ENCODE measurements at places on chromosomes 3 and 15. TPM values are rescaled to one million over a fixed set of nuclear protein-coding genes. Genes with fewer than 3 reads are reported as not detected.

DNA sequence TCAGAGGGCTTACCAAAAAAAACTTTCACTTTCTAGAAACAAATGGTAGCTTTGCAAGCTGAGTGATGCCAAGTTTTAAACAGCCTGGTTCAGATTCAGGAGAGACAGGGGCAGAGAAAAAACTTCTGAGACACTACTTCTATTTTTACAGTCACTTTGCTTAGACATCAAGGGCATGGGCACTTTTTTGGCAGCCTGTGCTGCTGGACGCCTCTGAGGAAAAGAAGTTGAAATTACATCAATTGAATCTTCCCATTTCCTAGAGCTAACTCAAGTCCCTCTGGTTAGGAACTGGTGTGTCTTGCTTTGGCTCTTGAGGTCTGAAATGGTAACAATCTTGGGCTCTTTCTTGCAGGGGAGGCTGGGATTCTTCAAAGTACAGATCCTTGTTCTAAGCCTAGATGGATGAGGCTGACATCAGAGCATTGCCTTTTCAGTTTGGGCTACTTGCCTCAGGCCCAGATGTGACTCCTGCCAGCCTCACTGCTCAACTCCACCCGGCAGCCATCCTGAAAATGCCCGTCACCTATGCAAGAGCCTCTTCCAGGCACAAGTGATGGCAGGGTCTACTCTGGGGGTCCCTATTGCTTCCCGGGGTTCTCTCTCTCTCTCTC, 357.5 kb downstream of the FOXP1 start:
- no peak for DNase-seq

DNA sequence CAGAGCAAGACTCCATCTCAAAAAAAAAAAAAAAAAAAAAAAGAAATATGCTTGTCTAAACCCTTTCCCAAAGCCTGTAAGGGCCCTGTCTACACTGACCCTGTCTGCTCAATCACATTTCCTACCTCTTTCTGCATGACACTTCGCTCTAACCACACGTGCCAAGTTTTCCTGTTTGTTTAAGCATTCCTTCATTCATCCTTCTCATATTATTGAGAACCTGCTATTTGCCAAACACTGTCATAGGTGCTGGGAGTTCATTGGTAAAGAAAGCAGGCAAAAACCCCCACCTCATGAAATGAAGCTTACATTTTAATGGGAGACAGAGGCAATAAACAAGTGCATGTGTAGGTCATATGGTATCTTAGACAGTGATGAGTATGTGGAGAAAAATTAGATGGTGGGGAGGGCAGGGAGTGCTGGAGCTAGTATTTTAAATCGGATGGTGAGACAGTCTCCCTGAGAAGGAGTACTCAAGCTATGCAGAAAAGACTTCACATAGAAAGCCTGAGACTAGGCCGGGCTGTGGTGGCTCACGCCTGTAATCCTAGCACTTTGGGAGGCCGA, 48.0 kb downstream of the B3GNT5 start:
- H3K4me3 ChIP-seq, result no peak overlapping the region
- peaks cover 4% of the 10 kb centered on the region for H3K4me1 ChIP-seq
- H3K36me3 ChIP-seq, result no peaks in the 10 kb centered on the region
- H3K27ac ChIP-seq, result no peak overlapping the region
- no peak for DNase-seq

DNA sequence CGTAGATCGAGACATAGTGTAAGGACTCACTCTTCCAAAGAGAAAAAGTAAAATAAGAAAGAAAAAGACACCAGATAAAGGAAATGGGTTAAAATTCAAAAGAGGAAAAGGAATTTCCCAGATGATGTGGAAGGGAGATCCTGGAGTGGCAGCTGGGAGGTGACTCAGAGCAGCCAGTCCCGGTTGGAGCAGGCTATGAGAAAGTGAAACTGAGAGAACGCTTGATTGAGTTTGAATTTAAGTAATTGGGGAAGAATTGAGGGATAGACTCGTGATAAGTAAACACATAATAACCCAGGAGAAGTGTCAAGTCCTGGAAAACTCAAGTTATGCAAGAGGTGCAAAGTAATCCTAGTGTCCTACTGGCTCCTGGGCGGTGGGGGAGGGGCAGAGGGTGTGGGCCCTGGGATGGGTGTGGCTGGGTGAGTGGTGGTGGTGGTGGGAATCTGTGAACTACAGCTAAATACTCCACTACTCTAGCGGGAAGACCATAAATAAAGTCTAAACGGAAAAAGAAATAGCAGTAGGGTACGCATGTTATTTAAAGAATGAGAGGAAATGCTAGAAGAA, 1.2 kb downstream of the PRR20G start:
- no peaks in the 10 kb centered on the region for H3K4me1 ChIP-seq
- no peak overlapping the region for H3K4me3 ChIP-seq
- H3K27me3 ChIP-seq, result no peaks in the 10 kb centered on the region
- no peak for DNase-seq

DNA sequence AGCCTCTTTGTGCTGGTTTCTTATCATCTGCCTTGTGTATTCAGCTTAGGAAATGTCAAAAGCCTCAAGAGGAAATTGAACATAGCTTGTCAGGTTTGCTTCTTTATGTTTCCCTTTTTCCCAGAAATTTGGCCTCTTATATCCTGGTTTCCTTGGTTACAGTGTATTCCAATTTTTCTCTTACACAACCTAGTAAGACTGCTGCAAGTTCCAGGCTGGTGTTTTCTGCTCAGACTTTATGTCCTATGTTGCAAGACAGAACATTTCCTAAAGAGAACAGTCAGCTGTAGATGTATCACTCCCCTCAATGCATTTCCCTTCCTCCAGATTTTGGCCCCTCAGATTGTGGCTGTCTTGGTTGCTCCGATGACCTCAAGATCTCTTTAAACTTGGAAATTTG, 102.5 kb downstream of the SH3GL3 start:
- no peaks in the 10 kb centered on the region for H3K4me1 ChIP-seq
- DNase-seq, result no peak
- no peak overlapping the region for H3K27ac ChIP-seq
- no peaks in the 10 kb centered on the region for H3K36me3 ChIP-seq
- H3K27me3 ChIP-seq, result no peaks in the 10 kb centered on the region
- H3K4me3 ChIP-seq, result no peak overlapping the region

Gene CMTM8
- 2.9 TPM for total RNA-seq

- no peak overlapping the region for H3K4me3 ChIP-seq
- no peaks in the 10 kb centered on the region for H3K4me1 ChIP-seq
- DNase-seq, result no peak
- H3K27me3 ChIP-seq, result no peaks in the 10 kb centered on the region
- peak overlapping the region; percentile 24 for H3K27ac ChIP-seq
These were observed 32.9 kb downstream of the SEMA6D start for GRCh38 chr15:47750030-47750739.
